Pancreas (tissue), 10 donors: ENCODE measurements at places on chromosomes 1 and 21. TPM values are rescaled to one million over a fixed set of nuclear protein-coding genes. Genes with fewer than 3 reads are reported as not detected.

DNA sequence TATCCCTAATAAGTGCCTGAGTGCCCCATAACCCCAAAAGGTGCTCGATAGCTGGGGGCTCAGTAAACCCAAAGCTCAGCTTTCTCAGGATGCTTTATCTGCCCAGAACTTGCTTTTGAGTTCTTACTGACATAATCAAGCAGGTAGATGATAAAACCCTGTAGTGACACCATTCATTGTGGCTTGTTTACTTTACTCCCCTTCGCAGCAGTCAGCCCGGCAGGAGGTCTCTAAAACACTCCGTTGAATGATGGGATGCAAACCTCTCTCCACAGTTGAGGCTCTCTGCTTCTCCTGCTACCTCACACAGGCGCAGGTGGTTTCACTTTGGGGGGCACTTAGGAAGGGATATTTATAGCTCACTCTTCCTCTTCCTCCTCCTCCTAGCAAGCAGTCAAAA is 349.4 kb downstream of the HLX start:
- no peak for DNase-seq

DNA sequence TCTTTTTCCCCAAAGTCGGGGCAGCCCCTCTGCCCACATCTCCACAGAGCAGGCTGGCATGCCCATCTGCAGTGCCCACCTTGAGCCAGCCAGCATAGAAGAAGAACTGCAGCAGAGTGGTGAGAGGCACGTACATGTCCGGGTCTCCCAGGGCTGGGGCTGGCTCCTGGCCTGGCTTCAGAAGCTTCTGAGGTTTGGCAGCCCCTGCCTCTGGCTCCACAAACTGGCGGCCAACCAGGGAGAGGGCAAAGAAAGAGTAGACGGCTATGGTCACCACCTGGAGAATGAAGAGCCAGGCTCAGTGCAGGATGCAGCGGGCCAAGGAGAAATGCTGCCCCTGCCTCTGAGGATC is 3.0 kb downstream of the BEST4 start:
- DNase-seq, result no peak

The TCHH gene
- total RNA-seq, result 0.03 TPM

GRCh38 chr1:245576323-245576722 is 421.5 kb downstream of the KIF26B start:
- DNase-seq, result no peak

The AADACL3 gene
- total RNA-seq, result not detected

- DNase-seq, result no peak
Measured at GRCh38 chr21:36535618-36536241, 55.8 kb upstream of the CLDN14 start.

GRCh38 chr1:177592624-177593023 is 377.2 kb downstream of the SEC16B start:
- DNase-seq, result no peak

The ZNF684 gene
- total RNA-seq, result 1.6 TPM

The SLC2A1 gene
- 10.9 TPM for total RNA-seq

GRCh38 chr1:19377812-19378718 is 65.9 kb downstream of the SLC66A1 start:
- no peak for DNase-seq

- no peak for DNase-seq
Measured at GRCh38 chr1:221723018-221723847, 18.7 kb downstream of the DUSP10 start.

DNA sequence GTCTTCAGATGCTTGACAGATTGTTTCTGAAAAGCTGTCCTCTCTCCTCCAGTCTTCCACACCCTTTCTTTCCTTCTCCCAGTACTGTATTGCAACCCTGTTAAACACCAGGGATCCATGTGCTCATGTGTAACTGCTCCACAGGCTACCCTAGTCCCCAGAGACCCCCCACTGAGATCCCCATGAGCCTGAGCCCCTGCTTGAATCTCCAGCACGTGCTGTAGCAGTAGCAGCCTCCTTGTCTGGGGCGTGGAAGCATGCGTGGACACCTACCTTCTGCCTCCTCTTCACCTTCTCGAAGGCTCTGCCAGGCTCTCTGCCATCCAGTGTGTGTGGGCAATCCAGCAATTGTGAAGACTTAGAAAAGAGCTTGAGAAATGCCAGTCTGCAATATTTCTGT is 25.2 kb downstream of the GPR137B start:
- no peak for DNase-seq

- DNase-seq, result no peak
Measured at GRCh38 chr1:177411381-177411780, 240.6 kb downstream of the BRINP2 start.

The PLEKHA6 gene
- 15.6 TPM for total RNA-seq

The UCK2 gene
- total RNA-seq, result 17.6 TPM

DNA sequence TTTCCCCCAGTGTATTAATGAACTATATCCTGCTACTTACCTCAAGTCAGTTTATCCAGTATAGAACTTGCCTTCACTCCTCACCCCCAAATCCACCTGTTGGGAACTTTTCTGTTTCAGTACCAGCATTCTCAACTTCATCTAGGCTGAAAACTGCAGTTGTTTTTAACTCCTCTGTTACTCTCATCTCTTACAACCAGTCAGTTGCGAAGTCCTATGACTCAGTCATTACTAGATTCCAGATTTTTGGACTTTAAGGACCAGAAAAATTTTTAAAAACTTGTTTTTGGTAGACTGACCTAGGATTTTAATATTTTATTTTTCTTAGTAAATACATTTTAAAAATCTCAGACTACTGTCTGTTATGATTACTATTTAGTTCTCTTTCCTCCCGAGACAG is 8.1 kb downstream of the GNAI3 start:
- DNase-seq, result no peak

The ANKRD34A gene
- total RNA-seq, result 0.22 TPM

DNA sequence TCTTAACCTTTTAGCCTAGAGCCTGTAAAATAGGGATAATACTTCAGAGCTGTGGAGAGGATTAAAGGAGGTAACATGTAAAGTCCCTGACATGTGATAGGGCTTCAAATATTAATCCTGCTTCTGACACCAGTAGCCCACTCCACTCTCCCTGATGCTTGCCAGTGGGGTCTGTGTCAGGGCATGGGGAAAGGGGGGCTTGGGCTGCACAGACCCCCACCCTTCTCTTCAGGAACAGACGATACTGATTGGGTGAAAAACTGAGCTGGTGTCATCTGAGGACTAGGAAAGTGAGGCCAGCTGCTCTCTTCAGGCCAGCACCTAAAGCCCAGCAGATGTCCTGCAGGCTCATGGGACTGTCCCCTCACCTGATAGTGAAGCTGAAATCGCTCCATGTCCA is 27.0 kb upstream of the MEF2D start:
- DNase-seq, result no peak

The SLC30A2 gene
- total RNA-seq, result 61.1 TPM

DNA sequence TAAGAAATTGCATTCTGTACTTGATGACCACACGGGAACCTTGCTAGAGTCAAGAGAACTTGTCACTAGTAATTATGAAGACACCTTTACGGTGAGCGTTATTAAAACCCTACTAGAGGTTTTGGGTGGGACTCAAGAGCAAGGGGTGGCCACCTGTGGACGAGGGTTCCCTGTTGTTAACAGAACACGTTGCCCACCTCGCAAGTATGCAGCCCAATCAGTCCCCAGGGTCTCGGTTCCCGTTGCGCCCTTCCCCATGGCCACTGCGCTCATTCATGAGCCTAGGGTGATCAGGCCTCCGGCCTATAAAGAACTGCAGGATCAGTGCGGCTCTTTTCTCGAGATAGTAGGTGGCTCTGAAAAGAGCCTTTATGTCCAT is 30.2 kb upstream of the RNF187 start:
- DNase-seq, result no peak

The DPT gene
- 3.4 TPM for total RNA-seq

- peak; percentile 58 for DNase-seq
Measured at GRCh38 chr1:25808481-25809244, 8.7 kb downstream of the SELENON start.

The IFNAR1 gene
- total RNA-seq, result 44.1 TPM

The LRRC71 gene
- not detected for total RNA-seq

GRCh38 chr1:215899901-215900300 is 332.8 kb downstream of the KCTD3 start:
- no peak for DNase-seq

DNA sequence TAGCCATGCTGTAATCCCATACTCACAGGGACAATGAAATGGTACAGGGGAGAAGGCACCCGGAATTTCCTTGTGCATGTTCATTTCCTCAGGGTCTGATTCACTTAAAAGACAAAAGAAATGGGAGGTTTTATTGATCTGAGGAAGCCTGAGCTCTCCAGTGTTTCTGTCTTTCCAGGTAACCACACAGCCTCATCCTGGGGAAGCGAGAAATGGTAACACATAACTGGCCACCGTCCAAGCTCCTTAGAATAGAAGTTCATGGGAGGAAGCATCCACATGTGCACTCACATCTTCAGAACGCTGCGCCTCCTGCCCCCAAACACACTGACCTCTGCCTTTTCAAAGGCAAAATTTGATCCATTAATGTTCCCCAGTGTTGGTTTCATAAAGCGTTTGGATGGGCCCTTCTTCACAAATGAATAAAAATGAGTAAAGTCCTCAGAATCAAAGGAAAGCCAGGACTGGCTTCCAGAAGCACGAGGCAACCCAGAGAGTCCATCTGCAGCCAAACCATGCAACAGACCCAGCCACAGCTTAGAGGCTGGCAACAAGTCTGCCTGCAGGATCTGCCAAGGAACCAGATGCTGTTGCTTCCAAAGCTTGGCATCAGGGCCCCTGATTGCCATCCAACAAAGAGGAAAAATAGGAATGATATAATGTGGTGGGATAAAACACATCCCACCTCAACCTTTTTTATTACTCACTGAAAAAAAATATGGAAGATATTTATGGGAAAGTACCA is 120.3 kb downstream of the ZBTB18 start:
- no peak for DNase-seq
